ENCODE measurements at places on chromosomes 3 and 15. TPM values are rescaled to one million over a fixed set of nuclear protein-coding genes. Genes with fewer than 3 reads are reported as not detected.

GTF2E1 gene
- total RNA-seq: 10.4 TPM

ROPN1 gene
- total RNA-seq: 0.21 TPM

PRSS50 gene
- 0.39 TPM for total RNA-seq

PPIB gene
- 134 TPM for total RNA-seq

RASL12 gene
- 9.3 TPM for total RNA-seq

KLHL40 gene
- 0.69 TPM for total RNA-seq

AADACL2 gene
- not detected for total RNA-seq

FMN1 gene
- 3.2 TPM for total RNA-seq

CLDN1 gene
- total RNA-seq: 0.33 TPM

GOLGA8G gene
- not detected for total RNA-seq

UACA gene
- total RNA-seq: 49.0 TPM

RPP25 gene
- 1.3 TPM for total RNA-seq

PARP15 gene
- total RNA-seq: 2.9 TPM

IL5RA gene
- total RNA-seq: 1.0 TPM

TRPM1 gene
- total RNA-seq: not detected

WDR93 gene
- total RNA-seq: not detected

ERC2 gene
- 2.5 TPM for total RNA-seq

PLCB2 gene
- total RNA-seq: 3.3 TPM

C3orf22 gene
- not detected for total RNA-seq

ZKSCAN7 gene
- total RNA-seq: 3.7 TPM

BFSP2 gene
- total RNA-seq: not detected

ACKR2 gene
- 0.65 TPM for total RNA-seq

DLEC1 gene
- total RNA-seq: 0.09 TPM

ZNF80 gene
- total RNA-seq: not detected

DOCK3 gene
- 6.7 TPM for total RNA-seq

OR5H6 gene
- total RNA-seq: not detected

THRB gene
- 28.5 TPM for total RNA-seq

CLDN18 gene
- not detected for total RNA-seq

MEX3B gene
- 4.2 TPM for total RNA-seq

SENP8 gene
- 6.9 TPM for total RNA-seq

ACP3 gene
- not detected for total RNA-seq

VEPH1 gene
- total RNA-seq: 0.45 TPM

GRIP2 gene
- total RNA-seq: 40.0 TPM

ROPN1B gene
- 2.5 TPM for total RNA-seq

SLC9A9 gene
- 2.2 TPM for total RNA-seq

DHFR2 gene
- total RNA-seq: 4.3 TPM

SH2D7 gene
- not detected for total RNA-seq
